ENCODE measurements at places on chromosomes 4 and X.
A peak's percentile ranks its signal among the peaks of the same experiment; 100 is the strongest.

GRCh38 chr4:139142980-139143379 lies 34.0 kb downstream of the ELF2 start:
- DNase-seq, result no peak

DNA sequence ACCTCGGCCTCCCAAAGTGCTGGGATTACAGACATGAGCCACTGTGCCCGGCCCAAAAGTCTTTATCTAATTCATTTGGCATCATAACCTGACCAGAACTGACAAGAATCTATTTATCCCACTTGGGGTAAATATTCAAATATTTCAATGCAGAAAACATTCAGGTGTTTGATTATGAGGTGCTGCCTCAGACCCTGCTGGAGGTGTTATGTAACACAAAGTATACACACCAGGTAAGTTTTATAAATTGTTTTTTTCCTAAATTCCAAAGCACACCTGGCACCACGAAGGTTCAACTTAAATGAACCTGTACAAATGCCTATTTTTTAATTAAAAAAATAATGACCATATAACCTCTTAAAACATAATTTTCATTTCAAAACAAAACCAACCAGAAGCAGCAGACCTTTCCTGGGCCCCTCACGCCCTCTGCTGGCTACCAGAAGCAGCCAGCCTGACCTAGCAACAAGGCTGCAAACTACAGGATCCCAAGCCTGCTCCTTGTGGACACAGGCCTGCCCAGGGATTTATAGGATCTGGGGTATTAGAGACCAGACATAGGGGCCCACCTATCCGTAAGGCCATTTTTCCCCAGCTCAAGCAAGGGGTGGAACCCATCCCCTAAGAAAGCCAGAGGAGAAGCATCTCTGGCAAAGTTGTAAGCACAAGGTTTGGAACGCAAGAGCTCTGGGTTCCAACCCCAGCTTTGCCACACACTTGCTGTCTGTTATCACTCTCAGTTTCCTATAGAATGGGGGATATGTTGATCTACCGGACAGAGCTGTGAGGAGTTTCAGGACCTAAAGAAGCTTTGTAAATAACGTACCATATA lies 11.7 kb downstream of the OTUD5 start:
- DNase-seq, result peak; percentile 30

GRCh38 chr4:76703123-76703490 lies 194.8 kb downstream of the SOWAHB start:
- no peak for DNase-seq

DNA sequence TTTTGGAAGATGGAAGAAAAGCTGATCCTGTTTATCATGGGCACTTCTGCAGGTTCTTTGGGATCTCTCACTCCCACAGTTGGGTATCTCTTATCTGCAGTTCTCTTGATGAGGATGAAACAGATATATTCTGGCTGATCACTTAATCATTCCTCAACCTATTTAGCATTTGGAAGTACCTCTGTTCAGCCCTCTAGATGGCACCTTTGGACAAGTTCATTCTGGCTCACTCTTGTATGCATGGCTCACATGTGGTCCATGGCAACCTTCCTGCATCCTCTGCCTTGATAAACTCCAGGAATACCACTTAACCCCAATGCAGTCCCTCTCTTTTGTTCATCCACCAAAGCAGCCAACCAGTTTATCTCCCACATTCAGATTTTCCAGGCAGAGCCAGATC lies 74.2 kb downstream of the SMARCA5 start:
- DNase-seq, result no peak

DNA sequence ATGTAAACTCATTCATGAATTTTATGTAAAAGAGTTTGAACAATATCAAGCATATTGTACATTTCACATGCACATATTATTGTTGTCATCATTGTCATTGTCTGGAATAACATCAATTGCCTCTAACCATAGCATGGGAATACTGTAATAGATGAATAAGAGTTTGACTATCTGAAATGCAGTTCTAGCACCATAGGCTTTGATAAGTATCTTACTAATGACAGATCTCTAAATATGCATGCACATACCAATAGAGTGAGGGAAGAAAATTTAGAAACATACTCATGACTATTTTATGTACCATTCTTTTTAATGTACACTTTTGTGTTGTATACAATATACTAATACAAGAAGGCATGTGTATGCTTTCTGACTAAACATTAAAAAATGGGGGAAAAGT lies 161.6 kb upstream of the SPRY1 start:
- DNase-seq, result no peak

GRCh38 chr4:182600856-182601255 lies 316.3 kb downstream of the DCTD start:
- no peak for DNase-seq

GRCh38 chr4:139450586-139450985 lies 3.3 kb upstream of the RAB33B start:
- DNase-seq, result no peak

- DNase-seq, result no peak
Observed at GRCh38 chr4:11485926-11486325, 57.2 kb upstream of the HS3ST1 start.

GRCh38 chr4:159455675-159456237 lies 352.9 kb downstream of the RAPGEF2 start:
- DNase-seq, result peak; percentile 10

GRCh38 chr4:143514497-143514896 lies 995 bp downstream of the SMARCA5 start:
- peak; percentile 47 for DNase-seq

- DNase-seq, result peak; percentile 48
Observed at GRCh38 chr4:10456595-10457254, 501 bp downstream of the ZNF518B start.

- no peak for DNase-seq
Observed at GRCh38 chr4:53536328-53536727, 55.0 kb downstream of the LNX1 start.

- DNase-seq, result no peak
Observed at GRCh38 chr4:23631255-23631950, 258.4 kb downstream of the PPARGC1A start.

DNA sequence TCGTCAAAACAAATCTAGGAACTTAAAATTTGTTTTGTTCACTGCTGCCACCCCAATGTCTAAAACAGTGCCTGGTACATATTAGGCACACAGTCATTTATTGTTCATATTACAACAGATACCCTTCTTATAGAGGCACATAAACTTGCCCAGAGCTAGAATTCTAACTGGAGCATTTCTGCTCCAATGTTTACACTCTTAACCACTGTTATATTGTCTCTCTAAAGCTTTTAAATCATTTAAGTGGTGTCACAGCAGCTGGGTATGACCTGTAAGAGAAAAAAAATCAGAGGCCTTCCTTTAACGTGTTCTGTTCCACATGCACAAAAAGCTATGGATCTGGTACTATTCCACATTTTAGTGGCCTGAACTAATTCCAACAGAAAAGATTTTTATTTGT lies 3.0 kb downstream of the UBE2D3 start:
- no peak for DNase-seq

DNA sequence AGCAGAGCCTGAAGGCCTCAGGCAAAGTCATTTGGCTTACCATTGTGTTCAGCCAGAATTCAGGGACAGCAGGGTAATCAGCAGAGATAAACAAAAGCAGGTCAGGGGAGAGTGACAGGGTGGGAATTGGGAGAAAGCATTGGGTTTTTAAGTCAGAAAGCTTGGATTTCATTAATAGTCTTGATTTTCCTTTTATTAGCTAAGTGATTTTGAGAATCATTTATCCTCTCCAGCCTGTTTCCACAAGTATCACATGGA lies 410.1 kb downstream of the HNRNPD start:
- no peak for DNase-seq

DNA sequence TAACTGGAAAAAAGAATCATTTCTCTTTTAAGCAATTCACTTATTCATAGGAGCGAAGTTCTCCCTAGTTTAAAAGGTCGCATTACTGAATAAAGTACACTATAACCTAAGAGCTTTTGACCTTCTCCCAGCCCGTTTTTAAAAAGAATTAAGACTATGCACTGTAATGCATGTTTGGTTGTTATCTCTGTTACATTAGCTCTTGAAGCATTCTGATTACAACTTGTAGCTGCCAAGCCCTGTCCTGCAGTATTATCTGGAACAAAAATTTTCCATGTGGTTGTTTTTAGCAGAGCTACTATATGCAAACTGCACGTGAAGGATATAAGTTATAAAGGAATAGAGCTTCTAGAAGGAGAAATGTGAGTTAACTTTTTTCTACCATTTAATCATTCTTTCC lies 8.1 kb downstream of the GAB1 start:
- DNase-seq, result no peak

DNA sequence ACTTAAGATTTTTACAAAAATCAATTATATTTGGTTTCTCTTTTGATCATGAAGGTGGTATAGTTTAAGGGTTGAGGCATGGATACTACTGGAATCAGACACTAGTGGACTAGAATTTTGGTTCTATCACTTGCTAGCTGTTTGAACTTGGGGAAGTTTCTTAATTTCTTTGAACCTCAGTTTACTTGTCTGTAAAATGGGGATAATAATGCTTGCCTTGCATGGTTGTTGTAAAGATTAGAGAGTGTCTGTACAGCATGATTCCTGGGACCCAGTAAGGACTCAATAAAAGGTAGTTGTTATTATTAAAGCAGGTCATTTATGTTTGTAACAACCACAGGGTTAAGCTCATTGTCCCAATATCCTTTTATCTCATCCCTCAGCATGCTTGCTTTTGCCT lies 36.0 kb downstream of the TMEM164 start:
- DNase-seq, result no peak

- no peak for DNase-seq
Observed at GRCh38 chrX:16963216-16963615, 16.8 kb downstream of the REPS2 start.

- no peak for DNase-seq
Observed at GRCh38 chr4:154529728-154530519, 20.3 kb downstream of the PLRG1 start.

- DNase-seq, result no peak
Observed at GRCh38 chr4:61426229-61426628, 226.1 kb downstream of the ADGRL3 start.

DNA sequence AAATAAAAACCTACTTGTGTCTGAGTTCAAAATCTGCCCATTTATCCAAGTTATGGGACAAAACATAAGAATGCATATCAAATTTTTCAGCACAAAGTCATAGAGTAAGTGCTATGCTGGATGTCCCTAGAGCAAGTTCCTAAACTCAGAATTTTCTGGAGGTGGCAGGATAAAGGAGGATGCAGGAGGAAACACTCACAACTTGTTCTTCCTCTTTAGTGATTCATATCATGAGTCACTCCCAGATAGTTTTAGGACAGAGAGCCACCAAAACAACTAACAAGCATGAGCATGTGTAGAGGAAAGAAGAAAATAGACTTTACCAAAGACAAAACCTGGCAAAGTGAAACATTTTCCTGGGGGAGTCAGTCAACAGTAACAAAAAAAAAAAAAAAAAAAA lies 302.7 kb downstream of the KCTD8 start:
- DNase-seq, result no peak

DNA sequence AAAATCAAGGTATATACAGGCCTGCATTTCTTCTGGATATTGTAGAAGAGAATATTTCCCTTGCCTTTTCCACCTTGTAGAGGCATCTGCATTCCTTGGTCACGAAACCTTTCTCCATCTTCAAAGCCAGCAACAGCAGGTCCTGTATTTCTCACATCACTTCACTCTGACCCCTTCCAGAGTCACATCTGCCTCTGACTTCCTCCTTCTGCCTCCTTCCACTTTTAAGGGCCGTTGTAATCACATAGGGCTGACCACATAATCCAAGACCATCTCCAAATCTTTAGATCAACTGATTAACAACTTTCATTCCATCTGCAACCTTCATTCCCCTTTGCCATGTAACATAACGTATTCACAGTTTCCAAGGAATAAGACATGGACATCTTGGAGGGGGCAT lies 38.3 kb upstream of the NDP start:
- no peak for DNase-seq

DNA sequence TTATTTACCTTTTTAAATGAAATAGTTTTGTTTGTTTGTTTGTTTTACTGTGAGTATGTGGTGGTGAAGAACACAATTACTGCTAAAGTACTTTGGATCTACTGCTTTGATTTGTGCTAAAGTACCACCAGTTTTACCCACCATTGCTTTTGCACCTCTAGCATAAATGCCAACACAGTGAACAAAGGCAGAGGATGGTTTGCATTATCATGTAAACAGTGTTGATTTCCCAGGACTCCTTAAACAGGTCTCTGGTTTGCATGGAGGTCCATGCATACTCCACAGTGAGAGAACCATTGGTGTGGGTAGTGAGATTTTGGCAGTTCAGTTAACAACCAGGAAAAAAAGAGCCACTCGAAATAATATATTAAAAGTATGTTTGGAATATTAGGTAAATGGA lies 11.0 kb downstream of the FAT4 start:
- DNase-seq, result no peak

GRCh38 chr4:145665773-145666172 lies 14.2 kb upstream of the C4orf51 start:
- no peak for DNase-seq

DNA sequence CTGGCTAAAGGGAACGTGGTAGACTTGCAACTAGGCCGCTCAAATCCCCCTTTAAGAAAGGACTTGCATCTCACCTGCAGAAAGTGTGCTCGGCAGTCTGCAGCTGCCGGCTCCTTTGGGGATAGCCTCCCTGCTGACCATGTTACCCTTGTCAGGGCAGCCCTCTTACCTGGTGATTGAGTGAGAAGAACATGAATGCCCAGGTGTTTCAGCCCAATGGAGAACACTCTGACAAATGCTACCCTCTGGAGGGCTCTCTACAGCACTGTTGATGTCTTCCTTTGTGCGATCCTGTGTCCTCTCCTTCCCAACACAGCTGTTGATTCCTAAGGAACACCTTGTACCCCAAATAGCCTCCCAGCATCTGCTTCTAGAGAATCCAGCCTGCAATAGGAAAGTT lies 178.7 kb upstream of the LDB2 start:
- DNase-seq, result no peak

DNA sequence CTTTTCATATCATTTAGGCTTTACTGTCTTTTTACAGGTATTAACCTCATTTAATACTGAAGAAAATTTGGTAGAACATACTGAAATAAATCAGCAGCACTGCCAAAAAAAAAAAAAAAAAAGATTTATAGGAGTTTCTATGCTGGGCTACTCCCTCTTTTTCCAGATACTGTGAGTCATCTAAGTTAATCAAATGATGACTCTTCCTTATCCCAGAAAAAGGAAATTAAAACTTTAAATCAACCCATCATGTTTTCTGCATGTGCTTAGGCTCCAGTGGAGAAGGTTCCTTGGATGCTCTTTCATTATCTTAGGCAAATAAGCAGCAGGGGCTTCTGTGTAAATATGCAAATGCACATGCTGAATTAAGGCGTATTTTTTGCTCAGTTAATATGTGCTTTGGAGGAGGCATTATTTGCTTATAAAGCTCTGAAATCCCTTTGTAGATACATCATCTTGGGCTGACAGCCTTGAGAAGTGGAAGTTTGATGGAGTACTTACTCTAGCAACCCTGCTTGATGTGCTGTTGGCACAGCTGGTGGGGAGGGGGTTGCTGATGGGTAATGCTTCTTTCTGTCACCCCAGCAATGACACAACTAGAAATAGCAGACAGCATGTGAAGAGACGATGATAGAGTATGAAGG lies 136.1 kb downstream of the C4orf33 start:
- no peak for DNase-seq

- DNase-seq, result no peak
Observed at GRCh38 chr4:26931966-26932365, 71.3 kb downstream of the STIM2 start.

GRCh38 chr4:80188801-80189458 lies 8.4 kb upstream of the PRDM8 start:
- no peak for DNase-seq
